ENCODE measurements at places on chromosomes 5 and 9.

- no peak for DNase-seq
These were observed 35.3 kb upstream of the SPDL1 start for GRCh38 chr5:169548315-169548714.

- no peak for DNase-seq
These were observed 52.6 kb upstream of the SUSD3 start for GRCh38 chr9:93005876-93006275.

- no peak for DNase-seq
These were observed 52.7 kb upstream of the OSMR start for GRCh38 chr5:38793099-38793498.

GRCh38 chr5:132296412-132297016 lies 2.3 kb downstream of the SLC22A4 start:
- no peak for DNase-seq

DNA sequence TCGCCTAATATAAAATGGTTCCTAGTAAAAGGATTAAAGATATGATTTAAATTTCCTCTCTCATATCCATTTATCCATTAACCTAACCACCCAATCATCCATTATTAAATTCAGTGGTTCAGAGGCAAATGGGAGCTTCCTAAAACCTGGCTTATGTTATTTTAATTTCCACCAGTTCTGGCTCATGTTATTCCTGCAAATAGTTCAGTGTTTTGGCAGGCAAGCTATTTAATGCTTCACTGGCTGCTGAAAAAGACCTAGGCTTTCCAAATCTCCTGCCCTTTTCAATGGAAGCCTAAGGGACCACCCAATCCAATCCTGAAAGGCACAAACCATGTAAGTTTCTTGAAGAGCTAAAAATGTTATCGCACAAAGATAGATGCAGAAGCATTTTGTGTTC lies 52.3 kb downstream of the POC5 start:
- no peak for DNase-seq

GRCh38 chr5:176812269-176813259 lies 2.2 kb downstream of the UNC5A start:
- DNase-seq: no peak

GRCh38 chr5:35898952-35899660 lies 39.3 kb downstream of the CAPSL start:
- DNase-seq: no peak

GRCh38 chr9:120663380-120663779 lies 50.9 kb downstream of the MEGF9 start:
- DNase-seq: no peak

- no peak for DNase-seq
These were observed 19.6 kb downstream of the ADAMTSL1 start for GRCh38 chr9:18493451-18493993.

DNA sequence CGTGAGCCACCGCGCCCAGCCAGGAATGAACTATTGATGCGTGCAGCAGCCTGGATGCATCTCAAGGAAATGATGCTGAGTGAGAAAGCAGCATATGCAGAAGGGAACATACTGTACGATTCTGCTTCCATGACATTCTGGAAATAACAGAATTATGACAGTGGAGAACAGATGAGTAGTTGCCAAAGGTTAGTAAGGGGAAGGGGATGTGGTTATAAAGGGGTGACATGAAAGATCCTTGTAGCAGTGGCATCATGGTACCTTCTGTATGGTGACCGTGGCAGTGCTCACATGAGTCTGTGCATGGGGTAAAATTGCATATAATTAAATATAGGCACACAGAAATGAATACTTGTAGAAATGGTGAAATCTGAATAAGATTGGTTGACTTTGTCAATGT lies 13.0 kb downstream of the NANS start:
- no peak for DNase-seq

DNA sequence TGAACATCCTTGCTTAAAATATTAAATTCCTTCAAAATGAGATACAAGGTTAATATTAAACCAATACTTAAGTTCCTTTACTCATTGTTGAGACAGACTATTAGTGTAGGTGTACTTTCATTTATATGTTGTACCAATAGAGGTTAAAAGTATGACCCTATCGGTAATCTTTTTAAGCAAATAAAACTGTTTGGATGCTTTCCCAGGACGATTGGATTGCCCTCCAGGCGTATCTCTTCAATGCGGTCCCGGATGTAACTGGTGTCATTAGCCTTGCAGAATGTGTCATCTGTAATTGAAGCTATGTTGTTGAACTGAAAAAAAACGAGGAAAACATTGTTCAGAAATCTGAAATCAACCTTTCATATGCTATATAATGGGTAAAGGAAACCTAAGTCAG lies 18.9 kb downstream of the OGN start:
- no peak for DNase-seq

DNA sequence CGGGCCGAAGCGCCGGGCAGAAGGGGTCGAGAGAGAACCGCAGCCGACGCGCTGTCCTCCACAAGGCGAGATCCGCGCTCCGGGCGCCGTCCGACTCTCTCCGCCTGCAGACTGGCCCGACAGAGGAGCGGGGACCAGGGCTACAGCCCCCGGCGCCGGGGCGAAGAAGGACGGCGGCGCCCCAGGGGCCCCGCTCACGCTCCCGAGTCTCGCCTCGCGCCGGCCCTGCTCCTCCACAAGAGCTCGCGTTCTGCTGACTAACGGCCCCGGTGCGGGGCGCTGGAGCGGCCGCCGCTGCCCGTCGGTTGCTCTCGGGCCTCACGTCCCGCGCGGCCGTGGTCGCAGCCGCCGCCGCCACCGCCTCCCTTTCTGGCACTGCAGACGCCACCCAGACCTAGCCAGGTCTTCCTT lies 338 bp downstream of the ABHD17B start:
- no peak for DNase-seq

GRCh38 chr5:113201715-113202114 lies 225.1 kb downstream of the DCP2 start:
- no peak for DNase-seq

DNA sequence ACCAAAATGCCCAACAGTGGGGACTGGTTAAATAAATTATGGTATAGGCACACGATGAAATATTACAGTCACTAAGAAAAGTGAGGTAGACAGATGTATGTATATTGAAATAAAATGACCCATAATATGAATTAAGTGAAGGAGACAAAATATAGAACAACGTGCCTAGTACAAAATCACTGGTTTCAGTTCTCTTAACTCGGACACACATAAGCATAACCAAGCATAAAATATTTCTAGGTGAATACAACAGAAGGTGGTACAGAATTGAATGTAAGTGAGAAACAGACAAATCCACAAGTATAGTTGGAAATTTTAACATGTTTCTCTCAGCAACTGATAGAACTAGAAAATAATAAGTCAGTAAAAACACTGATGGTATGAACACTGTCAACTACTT lies 22.0 kb downstream of the PUM3 start:
- no peak for DNase-seq

GRCh38 chr5:157473383-157474320 lies 13.6 kb downstream of the NIPAL4 start:
- no peak for DNase-seq

DNA sequence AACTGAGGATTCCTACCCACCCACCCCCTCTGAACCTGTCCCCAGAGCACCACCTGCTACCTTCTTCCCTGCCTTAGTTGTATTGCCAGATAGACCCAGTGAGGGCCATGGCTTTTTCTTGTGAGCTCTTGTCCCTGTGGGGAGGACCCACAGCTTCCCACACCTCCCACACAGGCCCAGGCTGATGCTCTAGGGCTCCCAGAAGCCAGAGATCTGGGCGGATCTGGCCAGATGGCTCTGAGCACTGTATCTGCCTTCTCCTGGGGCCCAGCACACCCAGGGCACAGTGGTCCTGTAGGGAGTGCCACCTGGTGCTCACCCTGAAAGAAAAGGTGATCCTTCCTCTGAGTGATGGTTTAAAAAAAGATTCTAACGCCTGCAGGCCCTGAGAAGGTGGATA lies 131.7 kb downstream of the DAB2IP start:
- DNase-seq: no peak

- DNase-seq: no peak
These were observed 83.0 kb upstream of the DAP start for GRCh38 chr5:10844016-10844415.

DNA sequence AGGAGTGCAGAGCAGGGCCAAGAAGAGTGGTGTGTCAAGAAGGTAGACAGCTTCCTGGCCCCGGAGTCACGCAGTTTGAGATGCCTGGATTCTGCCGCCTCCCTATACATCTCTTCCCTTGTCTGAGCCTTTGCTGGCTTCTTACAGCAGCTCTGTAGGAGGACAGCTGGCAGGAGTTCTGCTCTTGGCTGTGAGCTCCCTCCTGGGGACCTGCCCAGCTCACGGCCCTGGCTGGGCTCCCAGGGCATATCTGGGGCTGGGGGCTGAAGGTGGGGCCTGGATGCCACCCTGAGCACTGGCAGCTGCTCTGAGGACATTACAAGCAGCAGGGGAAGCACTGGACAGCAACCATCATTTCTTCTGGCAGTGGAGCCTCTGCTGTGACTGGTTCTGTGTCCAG lies 786 bp upstream of the TSSK1B start:
- no peak for DNase-seq

DNA sequence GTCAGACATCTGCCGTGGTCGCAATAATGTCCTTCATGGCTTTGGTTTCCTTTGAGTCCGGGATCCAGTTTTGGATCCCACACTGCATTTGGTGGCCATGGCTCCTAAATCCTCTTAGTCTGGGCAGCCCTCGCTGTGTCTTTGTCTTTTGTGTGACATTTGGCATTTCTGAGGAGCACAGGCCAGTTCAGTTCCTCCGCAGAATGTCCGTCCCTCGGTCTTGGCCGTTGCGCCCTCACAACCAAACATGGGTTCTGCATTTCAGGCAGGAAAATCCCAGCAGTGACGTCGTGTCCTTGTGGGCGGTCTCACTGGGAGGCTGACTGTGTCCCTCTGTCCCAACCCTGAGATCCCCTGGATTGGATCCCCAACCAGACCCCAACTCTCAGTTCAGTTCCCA lies 172.9 kb upstream of the PPP1R26 start:
- no peak for DNase-seq

GRCh38 chr9:131218370-131218769 lies 57.9 kb downstream of the FAM78A start:
- DNase-seq: no peak

- no peak for DNase-seq
These were observed 88.7 kb upstream of the PRRC1 start for GRCh38 chr5:127428748-127429147.

GRCh38 chr9:91220491-91221135 lies 141.1 kb downstream of the AUH start:
- DNase-seq: no peak

GRCh38 chr5:101535626-101536025 lies 632.5 kb upstream of the ST8SIA4 start:
- DNase-seq: no peak

DNA sequence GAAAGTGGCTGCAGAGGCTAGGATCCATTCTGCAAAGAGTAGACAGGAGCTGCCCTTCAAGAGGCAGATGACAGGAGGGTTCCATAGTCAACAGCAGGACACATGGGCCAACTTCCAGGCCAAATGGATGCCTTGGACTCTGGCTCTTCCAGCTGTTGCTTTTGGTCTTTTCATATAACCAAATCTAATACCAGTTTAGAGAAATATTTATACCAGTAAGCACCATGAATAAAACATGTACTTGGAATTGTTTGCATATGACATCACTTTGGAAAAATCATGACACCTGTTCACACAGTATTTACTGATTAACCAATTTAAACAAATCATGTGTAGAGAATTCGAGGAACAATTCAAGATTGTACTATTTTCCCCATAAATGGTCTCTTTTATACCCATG lies 481.3 kb downstream of the DMRT2 start:
- no peak for DNase-seq

- no peak for DNase-seq
These were observed 72.3 kb downstream of the DCP2 start for GRCh38 chr5:113048931-113049330.

- DNase-seq: no peak
These were observed 317.3 kb downstream of the GADD45G start for GRCh38 chr9:89922099-89922498.

- no peak for DNase-seq
These were observed 293.1 kb downstream of the ZSWIM6 start for GRCh38 chr5:61625137-61625561.

GRCh38 chr5:93572608-93573353 lies 8.2 kb downstream of the NR2F1-AS1 start:
- DNase-seq: no peak

GRCh38 chr5:31867219-31867618 lies 228.3 kb downstream of the PDZD2 start:
- DNase-seq: no peak

GRCh38 chr5:27700526-27700925 lies 662.1 kb upstream of the CDH9 start:
- no peak for DNase-seq

DNA sequence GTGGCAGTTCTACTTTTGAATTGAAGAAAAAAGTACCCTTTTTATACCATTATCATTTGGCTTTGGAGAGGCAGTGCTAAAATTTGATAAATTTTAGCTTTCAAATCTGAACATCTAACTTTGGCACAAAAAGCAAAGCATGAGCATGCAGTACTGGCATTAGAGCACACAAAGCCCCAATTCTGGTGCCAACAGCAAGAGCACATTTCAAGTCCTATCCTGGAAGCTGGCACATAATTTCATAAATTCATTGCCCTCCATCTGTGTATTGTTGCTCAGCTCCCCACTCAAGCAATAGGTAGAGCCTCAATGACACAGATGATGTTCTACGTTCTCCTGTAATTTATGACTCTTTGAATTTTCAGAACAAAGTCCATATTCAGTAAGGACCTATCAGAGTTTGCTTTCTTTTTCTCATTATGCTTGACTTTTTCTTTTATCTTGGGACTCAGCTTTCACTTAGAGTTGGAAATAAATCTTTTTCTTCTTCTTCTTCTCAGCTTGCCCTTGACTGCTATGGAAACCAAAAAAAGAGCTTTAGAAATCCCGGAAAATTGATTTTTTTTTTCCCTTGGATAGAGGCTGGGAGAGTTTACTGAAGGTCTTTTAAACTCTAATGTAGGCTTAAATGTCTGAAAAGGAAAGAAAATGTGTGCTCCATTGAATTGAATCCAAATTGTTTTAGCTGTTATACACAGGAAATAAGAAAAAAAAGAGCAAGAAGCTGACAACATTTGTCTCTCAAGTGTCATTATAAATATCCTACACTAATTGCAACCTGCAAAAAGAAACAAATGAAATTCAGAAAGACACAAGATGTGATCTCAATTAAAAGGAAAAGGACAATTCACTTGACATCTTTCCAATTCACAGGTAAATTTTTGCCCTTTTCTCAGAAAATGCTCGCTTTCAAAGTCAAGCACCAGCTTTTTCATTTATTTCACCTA lies 380.8 kb upstream of the CDH18 start:
- no peak for DNase-seq

DNA sequence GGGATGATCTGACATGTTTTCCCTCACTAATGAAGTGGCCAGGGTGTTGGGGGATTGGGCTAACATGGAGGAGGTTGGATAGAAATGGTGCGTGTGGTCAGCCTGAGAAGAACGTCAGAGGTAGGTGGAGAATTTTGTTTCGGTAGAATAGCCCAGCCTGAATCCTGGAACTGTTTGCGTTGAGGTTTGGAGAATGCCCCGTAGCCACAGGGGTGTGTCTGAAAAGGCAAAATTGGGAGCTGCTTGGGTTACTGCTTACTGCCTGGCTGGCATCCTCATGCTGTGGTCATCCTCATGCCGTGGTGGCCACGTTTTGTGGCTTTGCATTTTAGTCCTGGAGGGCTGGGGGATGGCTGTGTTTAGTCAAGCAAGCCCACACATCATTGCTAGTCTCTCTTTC lies 236.9 kb downstream of the GOLPH3 start:
- no peak for DNase-seq
